RCC 7860 (cell line): ENCODE measurements at places on chromosomes 5 and 9.

GRCh38 chr9:80874276-80874675 is 815.1 kb downstream of the TLE1 start:
- DNase-seq, result peak; percentile 89

DNA sequence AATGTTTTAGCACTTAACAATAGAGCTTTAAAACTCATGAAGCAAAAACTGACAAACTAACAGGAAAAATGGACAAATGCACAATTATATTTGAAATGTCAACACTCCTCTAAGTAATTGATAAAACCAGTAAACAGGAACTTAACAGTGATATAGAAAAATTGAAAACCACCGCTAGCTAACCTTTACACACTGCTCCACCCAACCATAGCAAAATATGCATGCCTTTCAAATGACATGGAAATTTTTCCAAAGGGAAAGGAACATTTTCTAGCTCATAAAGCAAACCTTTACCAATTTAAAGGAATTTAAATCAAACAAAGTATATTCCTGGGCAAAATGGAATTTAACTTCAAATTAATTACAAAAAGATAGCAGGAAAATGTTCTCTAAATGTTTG is 109.2 kb downstream of the ADAMTS19 start:
- DNase-seq, result no peak

DNA sequence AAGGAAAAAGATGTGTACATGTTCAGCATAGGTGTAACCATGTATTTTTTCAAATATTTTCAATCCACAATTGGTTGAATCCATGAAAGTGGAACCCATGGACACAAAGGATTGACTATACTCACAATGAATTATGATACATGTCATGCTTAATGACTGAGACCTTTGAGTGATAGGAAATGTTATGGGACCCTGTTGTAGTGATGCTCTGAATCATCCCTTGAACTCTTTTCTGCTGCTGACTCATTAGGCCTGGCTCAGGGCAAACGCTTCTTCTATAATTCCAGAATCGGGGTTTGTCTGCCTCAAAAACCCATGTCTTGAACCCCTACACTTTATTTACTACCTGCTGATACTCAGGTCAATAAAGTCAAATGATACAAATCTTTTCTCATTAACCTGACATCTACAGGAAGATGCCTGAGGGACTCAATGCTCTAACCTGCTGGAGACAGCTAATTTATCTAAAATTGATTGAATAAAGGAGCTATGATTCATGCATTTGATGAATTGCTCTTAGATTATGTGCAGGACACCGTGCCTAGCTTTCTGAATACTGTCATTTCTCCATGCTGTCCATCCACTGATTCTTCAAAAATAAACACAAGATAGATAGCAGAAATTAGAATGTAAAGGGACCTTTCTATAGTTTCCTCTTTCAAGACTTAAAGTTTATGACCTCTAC is 260.1 kb downstream of the PRELID2 start:
- DNase-seq, result peak; percentile 54

GRCh38 chr5:157196045-157196444 is 15.4 kb downstream of the ITK start:
- DNase-seq, result no peak

- DNase-seq, result no peak
Observed at GRCh38 chr5:129500101-129500500, 40.0 kb downstream of the ADAMTS19 start.

GRCh38 chr5:97454015-97454414 is 271.0 kb upstream of the RIOK2 start:
- no peak for DNase-seq

DNA sequence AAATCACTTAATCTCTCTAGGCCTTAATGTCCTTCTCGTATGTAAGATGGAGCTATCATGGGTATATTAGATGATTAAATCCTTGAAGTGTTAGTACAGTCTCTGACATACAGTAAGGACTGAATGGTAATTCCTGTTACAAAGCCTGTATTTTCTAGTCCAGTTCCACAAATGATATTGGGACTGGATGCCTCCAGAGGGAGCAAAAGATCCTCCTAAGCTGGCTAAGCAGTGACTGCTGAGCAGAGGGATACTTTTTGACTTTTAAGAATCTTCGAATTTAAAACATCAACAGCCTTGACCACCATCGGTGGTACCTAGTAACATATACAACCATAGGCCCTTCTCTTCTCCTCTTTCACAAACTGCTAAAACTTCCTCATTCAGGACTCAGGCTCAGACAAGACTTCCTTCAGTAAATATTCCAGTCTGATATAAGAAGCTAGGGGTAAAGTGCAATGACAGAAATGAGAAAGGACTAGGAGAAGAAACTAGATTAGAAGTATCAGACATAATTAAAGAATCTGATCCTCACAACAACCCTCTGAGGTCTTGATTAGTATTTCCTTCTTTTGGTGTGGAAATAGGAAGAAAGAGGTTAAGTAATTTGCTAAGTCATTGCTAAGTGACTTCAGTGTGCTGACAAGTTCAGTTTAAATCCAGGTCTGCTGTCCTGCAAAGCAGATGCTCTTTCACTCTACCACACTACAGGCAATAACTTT is 13.9 kb downstream of the PTAR1 start:
- no peak for DNase-seq

DNA sequence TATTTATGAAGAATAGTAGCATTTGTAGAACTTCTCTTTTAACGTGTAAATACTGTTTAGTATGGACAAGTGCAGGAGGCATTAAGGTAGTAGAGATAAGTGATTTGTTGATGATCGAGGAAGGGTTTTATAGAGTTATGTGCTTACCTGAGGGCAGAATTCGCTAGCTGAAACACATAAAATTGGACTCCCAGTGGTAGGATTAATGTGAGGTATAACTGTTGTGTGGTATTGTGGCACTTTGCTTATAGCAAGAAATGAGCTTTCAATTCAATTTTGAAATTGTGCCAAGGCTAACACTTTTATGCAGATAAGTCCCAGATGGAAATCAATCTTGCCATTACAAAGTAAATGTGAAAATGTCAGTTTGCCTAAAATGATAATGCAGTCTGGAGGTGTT is 1.2 kb downstream of the AP3S1 start:
- DNase-seq, result no peak

- DNase-seq, result peak; percentile 9
Observed at GRCh38 chr9:84266087-84266561, 74.4 kb downstream of the SLC28A3 start.

GRCh38 chr9:78221425-78221824 is 14.4 kb upstream of the CEP78 start:
- DNase-seq, result no peak

- DNase-seq, result no peak
Observed at GRCh38 chr5:110840347-110840960, 101.6 kb downstream of the SLC25A46 start.

DNA sequence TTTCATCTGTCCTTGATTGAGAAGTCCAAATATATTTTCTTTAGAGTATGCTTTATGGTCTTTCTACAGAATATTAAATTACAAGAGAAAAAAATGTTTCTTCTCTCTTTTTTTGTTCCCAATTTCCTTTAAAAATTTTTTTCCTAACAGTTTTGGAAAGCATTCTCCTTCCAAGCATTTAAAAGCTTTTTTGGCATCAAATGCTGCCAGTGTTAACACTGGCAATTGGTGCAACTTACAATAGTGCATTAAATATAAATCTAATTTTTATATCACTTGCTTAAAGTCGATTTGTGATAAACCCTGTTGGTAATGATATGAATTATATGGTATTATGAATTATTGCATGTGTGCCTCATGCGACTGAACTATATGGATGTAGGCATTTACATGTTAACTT is 165.9 kb upstream of the ELL2 start:
- no peak for DNase-seq

GRCh38 chr9:114249424-114250234 is 73.3 kb upstream of the ORM1 start:
- no peak for DNase-seq

GRCh38 chr5:120690621-120691407 is 226.7 kb downstream of the PRR16 start:
- no peak for DNase-seq

DNA sequence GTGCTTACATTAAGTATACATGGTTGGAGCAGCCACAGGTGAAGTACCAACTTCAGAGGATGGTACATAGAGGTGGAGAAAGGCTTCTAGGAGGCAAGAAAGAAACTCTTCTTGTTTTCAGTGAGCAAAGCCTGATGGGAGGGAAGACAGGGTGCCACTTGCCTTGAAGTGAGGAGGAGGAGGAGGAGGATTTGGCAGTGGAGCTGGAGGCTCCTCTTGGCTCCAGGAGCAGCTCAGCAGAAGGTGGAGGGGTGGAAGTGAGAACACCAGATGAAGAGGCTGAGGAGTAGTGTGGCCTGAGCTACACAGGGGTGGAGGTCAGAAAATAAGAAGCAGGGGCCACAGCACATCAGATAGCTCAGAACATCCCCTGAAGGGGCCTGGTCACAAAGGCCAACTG is 91.1 kb upstream of the SHISAL2B start:
- no peak for DNase-seq
